ENCODE measurements at places on chromosomes 13 and 19. TPM values are rescaled to one million over a fixed set of nuclear protein-coding genes. Genes with fewer than 3 reads are reported as not detected.

DNA sequence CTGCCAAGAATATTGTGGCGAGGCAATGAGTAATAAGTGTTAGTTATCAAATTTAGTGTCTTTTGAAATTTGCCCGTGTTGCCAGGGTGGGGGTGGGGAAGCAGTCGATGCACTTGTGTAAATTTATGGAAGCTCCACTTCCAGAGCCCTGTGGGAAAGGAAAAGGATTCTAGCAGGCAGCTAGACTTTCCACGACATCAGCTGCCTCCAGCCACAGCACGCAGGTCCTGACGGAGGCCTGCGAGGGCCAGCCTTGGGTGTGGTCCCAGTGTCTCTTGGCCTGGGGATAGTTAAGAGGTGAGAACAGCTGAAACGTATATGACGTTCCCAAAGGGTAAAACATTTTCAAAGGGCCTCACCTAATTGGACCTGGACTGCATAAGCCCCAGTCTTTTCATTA, 433.0 kb downstream of the TSHZ3 start:
- H3K27ac ChIP-seq, result no peak overlapping the region
- DNase-seq, result no peak
- H3K4me1 ChIP-seq, result no peaks in the 10 kb centered on the region
- no peak overlapping the region for H3K4me3 ChIP-seq
- H3K36me3 ChIP-seq, result no peaks in the 10 kb centered on the region

- H3K4me3 ChIP-seq, result no peak overlapping the region
- H3K27me3 ChIP-seq, result no peaks in the 10 kb centered on the region
- H3K36me3 ChIP-seq, result no peaks in the 10 kb centered on the region
- peak; percentile 20 for DNase-seq
- H3K27ac ChIP-seq, result no peak overlapping the region
- H3K4me1 ChIP-seq, result peaks cover 11% of the 10 kb centered on the region
Measured at GRCh38 chr13:80727321-80727975, 386.5 kb upstream of the SPRY2 start.

GRCh38 chr13:112940236-112940635, 28.8 kb upstream of the MCF2L start:
- no peaks in the 10 kb centered on the region for H3K36me3 ChIP-seq
- H3K4me3 ChIP-seq, result no peak overlapping the region
- no peak overlapping the region for H3K27ac ChIP-seq
- DNase-seq, result no peak
- H3K27me3 ChIP-seq, result no peaks in the 10 kb centered on the region

GRCh38 chr13:97724450-97724849, 229.0 kb upstream of the IPO5 start:
- no peaks in the 10 kb centered on the region for H3K36me3 ChIP-seq
- H3K4me3 ChIP-seq, result no peak overlapping the region
- DNase-seq, result no peak
- H3K27me3 ChIP-seq, result no peaks in the 10 kb centered on the region

DNA sequence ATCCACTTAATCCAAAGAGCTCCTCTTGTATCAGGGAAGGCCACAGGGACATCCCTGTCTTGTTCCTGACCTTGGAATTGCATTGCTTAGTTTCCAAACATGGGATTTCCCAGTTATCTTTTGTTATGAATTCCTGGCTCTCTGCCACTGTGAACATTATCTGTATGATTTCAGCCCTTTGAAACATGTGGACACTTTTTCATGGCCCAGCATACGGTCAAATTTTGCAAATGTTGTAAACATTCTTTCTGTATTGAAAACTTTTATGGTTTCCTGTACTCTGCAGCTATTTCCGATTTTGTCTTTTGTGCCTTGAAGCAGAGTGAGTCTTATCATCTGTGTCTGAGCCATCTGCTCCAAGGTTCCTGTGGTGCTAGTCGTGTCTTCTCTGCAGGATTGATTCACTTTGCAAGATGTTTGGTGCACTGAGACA, 4.5 kb upstream of the CFAP97D2 start:
- no peak overlapping the region for H3K4me3 ChIP-seq
- no peak for DNase-seq
- no peaks in the 10 kb centered on the region for H3K4me1 ChIP-seq
- no peaks in the 10 kb centered on the region for H3K36me3 ChIP-seq

- H3K27me3 ChIP-seq, result no peaks in the 10 kb centered on the region
- no peak for DNase-seq
- H3K36me3 ChIP-seq, result no peaks in the 10 kb centered on the region
Measured at GRCh38 chr13:59270327-59270726, 893.4 kb downstream of the DIAPH3 start.

DNA sequence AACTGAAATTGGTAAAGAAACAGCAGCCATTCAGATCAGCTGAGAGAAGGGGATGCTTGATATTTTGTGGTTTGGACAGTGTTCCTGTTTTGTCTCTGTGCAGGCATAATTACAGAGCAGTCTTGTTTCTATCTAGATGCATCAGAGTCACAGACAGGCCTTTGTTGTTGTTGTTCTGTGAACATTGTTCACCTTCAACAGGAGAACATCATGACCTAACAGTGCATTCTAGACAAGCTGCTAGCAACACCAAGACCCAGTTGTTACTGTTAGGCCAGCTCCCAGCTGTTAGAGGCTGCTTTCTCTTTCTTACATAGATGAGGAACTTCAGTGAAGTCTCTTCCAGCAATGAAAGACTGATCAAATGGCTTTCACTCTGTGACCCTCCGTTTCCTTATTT, 8.5 kb upstream of the LSR start:
- H3K4me1 ChIP-seq, result no peaks in the 10 kb centered on the region
- H3K27me3 ChIP-seq, result no peaks in the 10 kb centered on the region
- no peak overlapping the region for H3K27ac ChIP-seq
- H3K4me3 ChIP-seq, result no peak overlapping the region

DNA sequence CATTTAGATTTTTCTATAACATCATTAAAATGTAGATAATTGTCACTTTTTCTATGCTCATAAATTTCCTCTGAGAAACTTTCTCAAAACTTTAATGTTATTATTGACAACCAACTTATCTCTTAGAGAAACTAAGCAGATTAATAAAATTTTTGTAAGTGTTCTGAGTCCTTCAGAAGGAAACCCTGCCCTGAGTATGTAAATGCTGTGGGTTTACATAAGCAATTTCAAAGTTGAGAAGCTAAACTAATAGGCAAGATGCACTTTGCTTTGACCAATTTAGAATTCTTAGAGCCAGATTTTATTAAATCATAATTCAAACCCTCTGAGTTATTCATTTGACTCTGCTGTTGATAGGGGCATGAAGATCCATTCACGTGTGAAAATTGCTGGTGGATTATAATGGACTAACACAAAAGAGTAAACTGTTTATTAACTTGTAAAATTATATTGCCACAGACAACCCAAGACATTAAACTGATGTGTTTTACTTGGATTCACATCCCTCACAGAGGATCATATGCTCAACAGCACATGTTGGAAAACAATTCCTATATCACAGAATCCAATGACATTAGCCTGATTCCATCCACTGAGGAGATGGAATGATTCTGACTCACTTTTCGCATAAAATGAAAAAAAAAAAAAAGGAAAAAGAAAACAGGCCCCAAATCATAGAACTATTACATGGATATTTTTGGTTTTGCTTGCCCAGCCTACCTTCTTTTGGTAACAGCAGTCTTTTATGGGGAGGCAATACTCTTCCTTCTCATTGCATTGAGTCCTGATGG, 453.7 kb upstream of the HTR2A start:
- no peaks in the 10 kb centered on the region for H3K27me3 ChIP-seq
- no peaks in the 10 kb centered on the region for H3K4me1 ChIP-seq
- H3K27ac ChIP-seq, result no peak overlapping the region
- no peaks in the 10 kb centered on the region for H3K36me3 ChIP-seq
- H3K4me3 ChIP-seq, result no peak overlapping the region

GRCh38 chr13:112783135-112783977, 93.5 kb downstream of the ATP11A start:
- H3K27ac ChIP-seq, result peak overlapping the region; percentile 53
- peaks cover 30% of the 10 kb centered on the region for H3K4me1 ChIP-seq
- no peak for DNase-seq
- H3K36me3 ChIP-seq, result no peaks in the 10 kb centered on the region
- H3K27me3 ChIP-seq, result no peaks in the 10 kb centered on the region

GRCh38 chr13:98214008-98214643, 37.1 kb upstream of the RNF113B start:
- no peak overlapping the region for H3K27ac ChIP-seq
- DNase-seq, result peak; percentile 56
- H3K27me3 ChIP-seq, result no peaks in the 10 kb centered on the region
- peaks cover 10% of the 10 kb centered on the region for H3K4me1 ChIP-seq
- no peaks in the 10 kb centered on the region for H3K36me3 ChIP-seq
- no peak overlapping the region for H3K4me3 ChIP-seq

- peaks cover 9% of the 10 kb centered on the region for H3K4me1 ChIP-seq
- H3K27ac ChIP-seq, result no peak overlapping the region
- no peaks in the 10 kb centered on the region for H3K27me3 ChIP-seq
- H3K4me3 ChIP-seq, result no peak overlapping the region
- no peaks in the 10 kb centered on the region for H3K36me3 ChIP-seq
Measured at GRCh38 chr13:25771202-25771601, 280.6 kb downstream of the SHISA2 start.

GRCh38 chr13:34696296-34696695, 245.8 kb upstream of the NBEA start:
- no peak for DNase-seq
- no peaks in the 10 kb centered on the region for H3K27me3 ChIP-seq
- H3K4me1 ChIP-seq, result no peaks in the 10 kb centered on the region
- H3K36me3 ChIP-seq, result no peaks in the 10 kb centered on the region
- no peak overlapping the region for H3K27ac ChIP-seq

GRCh38 chr19:32691952-32692726, 518 bp downstream of the NUDT19 start:
- peak overlapping the region; percentile 76 for H3K27ac ChIP-seq
- peaks cover 5% of the 10 kb centered on the region for H3K4me1 ChIP-seq
- H3K27me3 ChIP-seq, result no peaks in the 10 kb centered on the region
- DNase-seq, result no peak

DNA sequence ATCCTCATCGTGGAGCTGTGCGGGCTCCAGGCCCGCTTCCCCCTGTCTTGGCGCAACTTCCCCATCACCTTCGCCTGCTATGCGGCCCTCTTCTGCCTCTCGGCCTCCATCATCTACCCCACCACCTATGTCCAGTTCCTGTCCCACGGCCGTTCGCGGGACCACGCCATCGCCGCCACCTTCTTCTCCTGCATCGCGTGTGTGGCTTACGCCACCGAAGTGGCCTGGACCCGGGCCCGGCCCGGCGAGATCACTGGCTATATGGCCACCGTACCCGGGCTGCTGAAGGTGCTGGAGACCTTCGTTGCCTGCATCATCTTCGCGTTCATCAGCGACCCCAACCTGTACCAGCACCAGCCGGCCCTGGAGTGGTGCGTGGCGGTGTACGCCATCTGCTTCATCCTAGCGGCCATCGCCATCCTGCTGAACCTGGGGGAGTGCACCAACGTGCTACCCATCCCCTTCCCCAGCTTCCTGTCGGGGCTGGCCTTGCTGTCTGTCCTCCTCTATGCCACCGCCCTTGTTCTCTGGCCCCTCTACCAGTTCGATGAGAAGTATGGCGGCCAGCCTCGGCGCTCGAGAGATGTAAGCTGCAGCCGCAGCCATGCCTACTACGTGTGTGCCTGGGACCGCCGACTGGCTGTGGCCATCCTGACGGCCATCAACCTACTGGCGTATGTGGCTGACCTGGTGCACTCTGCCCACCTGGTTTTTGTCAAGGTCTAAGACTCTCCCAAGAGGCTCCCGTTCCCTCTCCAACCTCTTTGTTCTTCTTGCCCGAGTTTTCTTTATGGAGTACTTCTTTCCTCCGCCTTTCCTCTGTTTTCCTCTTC, 6.3 kb downstream of the MYADM start:
- no peak overlapping the region for H3K27ac ChIP-seq
- no peak for DNase-seq
- no peaks in the 10 kb centered on the region for H3K4me1 ChIP-seq
- H3K4me3 ChIP-seq, result no peak overlapping the region
- H3K36me3 ChIP-seq, result peaks cover 13% of the 10 kb centered on the region

DNA sequence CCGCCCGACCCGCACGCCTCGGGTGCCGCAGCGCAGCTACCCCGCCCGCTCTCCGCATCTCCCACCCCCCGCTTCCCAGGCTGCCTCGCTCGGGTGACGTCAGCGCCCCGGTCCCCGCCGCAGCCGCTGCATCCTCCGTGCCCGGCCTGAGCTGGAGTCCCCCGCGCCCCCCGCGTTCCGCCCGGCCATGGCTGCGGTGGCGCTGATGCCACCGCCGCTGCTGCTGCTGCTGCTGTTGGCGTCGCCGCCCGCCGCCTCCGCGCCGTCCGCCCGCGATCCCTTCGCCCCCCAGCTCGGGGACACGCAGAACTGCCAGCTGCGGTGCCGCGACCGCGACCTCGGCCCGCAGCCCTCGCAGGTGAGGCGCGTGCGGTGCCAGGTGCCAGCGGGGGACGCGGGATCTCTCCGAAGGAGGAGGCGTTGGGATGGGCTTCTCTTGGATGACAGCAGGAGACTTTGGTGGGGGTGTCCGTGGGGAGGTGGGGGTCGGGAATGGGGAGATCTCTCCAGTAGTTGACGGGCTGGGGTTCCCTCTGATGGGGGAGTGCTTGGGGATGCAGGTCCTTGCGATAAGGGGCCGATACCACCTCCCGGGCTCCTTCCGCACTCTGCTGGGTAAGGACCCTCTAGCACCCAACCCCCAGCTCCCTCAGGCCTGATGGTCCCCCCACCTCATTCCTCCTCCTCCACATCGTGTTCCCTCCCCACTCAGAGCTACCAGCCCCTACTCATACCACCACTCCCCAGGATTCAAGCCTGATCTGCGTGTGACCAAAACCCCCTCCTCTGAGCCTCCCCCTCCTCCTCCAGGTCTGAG, at the start of gene TMEM59L:
Gene TMEM59L, plus strand, starts transcription at position 99 of the 817 bp plus-strand sequence. Its CDS starts 89 bp downstream, at position 188.
- DNase-seq, result peak; percentile 41
- H3K27me3 ChIP-seq, result peaks cover 82% of the 10 kb centered on the region
- peaks cover 15% of the 10 kb centered on the region for H3K4me1 ChIP-seq
- H3K36me3 ChIP-seq, result no peaks in the 10 kb centered on the region

- no peak overlapping the region for H3K27ac ChIP-seq
- no peak overlapping the region for H3K4me3 ChIP-seq
- no peak for DNase-seq
- H3K36me3 ChIP-seq, result no peaks in the 10 kb centered on the region
Measured at GRCh38 chr13:37495046-37495445, 103.5 kb downstream of the POSTN start.

- H3K4me1 ChIP-seq, result no peaks in the 10 kb centered on the region
- H3K27ac ChIP-seq, result no peak overlapping the region
- no peaks in the 10 kb centered on the region for H3K36me3 ChIP-seq
- H3K4me3 ChIP-seq, result no peak overlapping the region
- peaks cover 14% of the 10 kb centered on the region for H3K27me3 ChIP-seq
Measured at GRCh38 chr13:113043931-113044330, 61.7 kb upstream of the F7 start.

GRCh38 chr19:53870485-53870844, 2.8 kb downstream of the MYADM start:
- H3K27ac ChIP-seq, result peak overlapping the region; percentile 100

The ZNF575 gene
- 1.8 TPM for total RNA-seq

The SPINT2 gene
- total RNA-seq, result 443 TPM

The KLK2 gene
- total RNA-seq, result not detected

The ENOX1 gene
- 4.2 TPM for total RNA-seq

The ZNF66 gene
- total RNA-seq, result 5.0 TPM

The FUT1 gene
- 0.14 TPM for total RNA-seq

Measured in cardiac muscle cell (in vitro differentiated cells and primary cell).